ENCODE measurements at places on chromosomes 1 and 21.

DNA sequence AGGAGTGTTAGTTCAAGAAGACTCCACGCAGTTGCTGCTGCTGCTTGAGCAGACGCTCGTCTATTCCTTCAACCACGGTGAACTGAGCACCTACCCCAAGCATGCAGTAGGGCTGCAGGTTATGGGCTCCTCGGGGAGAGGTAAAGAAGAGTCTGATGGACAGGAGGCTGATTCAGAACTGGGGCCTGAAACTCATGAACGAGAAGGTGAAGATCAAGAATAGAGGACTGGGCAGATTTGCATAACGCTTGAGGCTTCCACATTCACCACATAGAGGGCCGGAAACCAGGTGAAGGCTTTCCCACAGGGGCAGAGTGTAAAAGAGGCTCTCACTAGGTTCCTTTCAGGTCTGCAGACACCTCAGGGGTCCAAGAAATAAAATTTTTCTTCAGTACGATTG, 9.1 kb downstream of the ABCA4 start:
- no peak for DNase-seq

DNA sequence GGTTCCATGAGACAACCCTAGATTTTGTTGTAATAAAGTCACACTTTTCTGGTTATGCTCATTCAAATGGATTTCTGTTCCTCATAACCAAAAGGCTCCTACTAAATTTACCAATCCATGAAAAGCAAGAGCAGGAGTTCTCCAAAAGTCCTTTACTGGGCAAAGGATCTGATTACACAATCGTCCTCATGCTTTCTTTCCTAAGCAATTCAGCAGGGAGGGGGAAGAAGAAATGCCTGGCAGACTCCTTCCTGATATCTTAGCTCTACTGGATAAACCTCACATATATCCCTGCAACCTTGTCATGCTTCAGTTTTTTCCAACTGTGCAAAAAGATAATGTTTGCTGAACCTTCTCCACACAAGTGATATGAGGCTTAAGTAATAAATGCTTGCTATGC, 67.6 kb upstream of the GUCA2B start:
- no peak for DNase-seq

DNA sequence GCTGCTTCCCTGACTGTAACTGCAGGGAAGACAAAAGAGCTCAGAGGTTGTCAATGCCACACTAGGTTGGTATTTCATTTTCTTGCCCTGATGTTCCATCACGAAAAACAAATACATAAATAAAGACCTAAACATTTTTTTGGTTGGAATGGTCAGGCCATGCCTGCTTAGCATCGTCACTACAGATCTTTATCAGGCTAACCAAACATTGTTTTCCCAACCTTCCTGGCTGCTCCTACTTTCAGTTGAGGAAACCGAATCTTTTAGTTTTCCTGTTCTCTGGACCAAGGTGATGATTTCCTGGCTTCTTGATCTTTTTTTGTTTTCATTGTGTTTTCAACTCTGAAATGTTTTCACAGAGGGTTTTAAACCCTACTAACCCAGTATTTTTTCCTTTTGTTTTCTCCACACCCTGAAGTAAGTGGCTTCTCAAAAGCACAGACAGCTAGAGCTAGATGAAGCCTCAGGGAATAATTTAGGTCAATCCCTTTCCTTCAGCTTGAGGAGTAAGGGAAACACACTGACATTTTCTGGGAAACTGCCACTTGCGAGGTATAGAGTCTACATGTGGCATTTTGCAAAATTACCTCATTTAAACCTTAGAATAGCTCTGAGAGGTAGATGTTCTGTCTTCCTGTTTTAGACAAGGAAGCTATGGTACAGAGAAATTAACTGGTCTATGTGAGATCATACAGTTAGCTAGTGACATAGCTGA, 67.2 kb upstream of the CNN3 start:
- DNase-seq = no peak

DNA sequence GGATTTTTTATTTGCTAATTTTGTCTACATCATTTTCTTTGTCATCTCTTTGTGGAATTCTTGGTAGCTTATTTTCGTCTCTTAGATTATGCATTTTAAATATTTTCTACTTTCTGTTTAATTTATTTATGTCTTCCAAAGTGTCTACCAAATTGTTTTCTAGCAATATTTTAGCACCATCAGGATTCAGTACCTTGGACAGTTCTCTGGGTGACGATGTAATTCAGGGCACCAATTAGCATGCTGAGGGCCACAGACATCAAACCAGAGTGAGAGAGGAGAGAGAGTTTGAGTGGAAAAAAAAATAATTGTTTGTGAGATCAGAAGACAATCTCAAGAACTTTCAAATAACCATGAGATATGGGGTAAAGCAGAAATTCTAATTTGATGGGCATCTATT, 169.8 kb upstream of the CXADR start:
- no peak for DNase-seq

GRCh38 chr1:42419126-42419821, 36.5 kb downstream of the ZMYND12 start:
- DNase-seq = no peak

DNA sequence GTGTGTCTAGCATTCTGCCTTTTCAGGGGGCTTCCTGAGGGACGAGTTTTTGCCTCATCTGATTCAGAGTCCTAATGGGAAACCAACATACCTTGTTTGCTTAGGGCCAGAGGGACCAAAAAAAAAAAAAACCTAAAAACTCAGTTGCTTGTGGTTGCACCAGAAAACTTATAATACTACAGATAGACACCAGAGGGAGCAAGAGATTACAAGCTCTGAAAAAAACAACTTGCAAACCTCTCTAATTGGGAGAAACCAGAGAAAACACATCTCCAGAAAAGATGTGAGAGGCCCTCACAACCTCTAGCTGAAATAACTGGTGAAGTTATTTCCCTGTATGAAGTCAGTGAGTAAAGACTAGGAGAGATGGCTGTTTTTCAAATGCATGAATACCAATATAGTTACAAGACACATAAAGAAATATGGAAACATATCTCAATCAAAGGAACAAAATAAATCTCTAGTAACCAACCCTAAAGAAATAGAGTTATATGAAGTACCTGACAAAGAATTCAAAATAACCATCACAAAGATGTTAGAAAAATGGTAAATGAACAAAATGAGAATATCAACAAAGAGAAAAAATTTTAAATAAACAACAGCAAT, 233.7 kb upstream of the NFIA start:
- DNase-seq = no peak

DNA sequence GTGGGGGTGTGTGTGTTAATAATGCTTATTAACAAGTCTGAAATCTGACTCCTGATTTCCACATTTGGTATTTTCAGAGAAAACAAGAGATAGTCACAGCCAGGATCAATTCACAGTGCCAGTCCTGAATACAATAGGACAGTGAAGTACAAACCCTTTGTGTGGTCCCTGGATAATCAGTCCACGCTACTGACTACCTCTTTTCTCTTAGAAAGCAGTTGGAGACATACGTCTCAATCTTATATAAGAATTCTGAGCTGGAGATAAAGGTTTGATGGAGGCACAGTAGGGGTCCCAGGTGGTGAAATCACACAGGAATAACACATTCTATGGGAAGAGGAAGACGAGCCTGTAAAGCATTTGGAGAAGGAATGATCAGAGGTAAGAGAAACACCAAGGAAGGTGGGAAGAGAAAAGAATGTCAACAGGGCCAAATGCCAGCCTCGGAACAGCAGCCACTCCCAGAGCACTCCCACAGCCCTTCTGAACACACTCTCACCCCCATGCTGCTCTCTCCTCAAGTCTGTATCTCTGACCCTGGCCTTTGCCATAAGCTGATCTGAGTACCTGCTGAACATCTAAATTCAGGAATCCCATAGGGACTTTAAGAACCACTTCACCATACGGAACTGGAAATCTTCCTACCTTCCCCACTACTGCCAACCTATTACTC, 48.6 kb downstream of the TRAF5 start:
- no peak for DNase-seq

DNA sequence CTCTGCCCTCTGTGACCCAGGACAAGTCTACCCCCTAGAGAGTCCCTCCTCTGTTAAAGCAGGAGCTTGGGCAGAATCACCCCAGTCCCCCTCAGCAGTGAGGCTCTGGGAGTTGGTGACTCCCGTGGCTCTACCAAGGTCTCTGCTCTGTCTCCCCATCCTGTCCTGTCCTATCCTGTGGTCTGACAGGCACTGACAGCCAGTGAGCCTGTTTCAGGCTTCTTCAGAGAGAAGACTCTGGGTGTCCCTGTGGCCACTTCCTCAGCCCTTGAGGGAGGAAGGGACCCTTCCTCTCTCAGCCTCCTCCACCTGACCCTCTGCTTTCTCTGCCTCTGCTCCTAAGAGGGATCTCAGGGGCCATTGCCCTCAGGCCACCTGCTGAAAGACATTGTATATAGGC, 148.7 kb downstream of the FCRL5 start:
- no peak for DNase-seq

- peak; percentile 91 for DNase-seq
Measured at GRCh38 chr1:161389691-161390558, 22.2 kb upstream of the CFAP126 start.

- DNase-seq = no peak
Measured at GRCh38 chr1:66317248-66317515, 216.8 kb upstream of the SGIP1 start.

DNA sequence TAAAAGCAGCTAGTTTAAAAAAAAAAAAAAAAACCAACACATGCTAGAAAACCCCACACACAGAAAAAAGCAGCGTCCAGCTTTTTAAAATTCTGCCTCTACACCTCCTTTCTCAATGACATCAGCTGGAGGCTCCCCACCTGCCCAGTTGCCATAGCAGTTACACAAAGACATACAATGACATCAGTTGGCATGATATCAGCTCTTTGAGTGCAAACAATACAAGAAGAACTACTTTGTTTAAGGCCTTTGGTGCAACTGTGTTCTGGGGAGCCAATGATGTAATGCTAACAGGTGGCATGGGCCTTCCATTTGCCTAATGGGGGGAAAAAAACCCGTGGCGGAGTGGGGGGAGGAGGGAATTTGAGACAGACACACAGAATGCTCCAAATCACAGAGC, 32.9 kb downstream of the DUSP10 start:
- DNase-seq = no peak

DNA sequence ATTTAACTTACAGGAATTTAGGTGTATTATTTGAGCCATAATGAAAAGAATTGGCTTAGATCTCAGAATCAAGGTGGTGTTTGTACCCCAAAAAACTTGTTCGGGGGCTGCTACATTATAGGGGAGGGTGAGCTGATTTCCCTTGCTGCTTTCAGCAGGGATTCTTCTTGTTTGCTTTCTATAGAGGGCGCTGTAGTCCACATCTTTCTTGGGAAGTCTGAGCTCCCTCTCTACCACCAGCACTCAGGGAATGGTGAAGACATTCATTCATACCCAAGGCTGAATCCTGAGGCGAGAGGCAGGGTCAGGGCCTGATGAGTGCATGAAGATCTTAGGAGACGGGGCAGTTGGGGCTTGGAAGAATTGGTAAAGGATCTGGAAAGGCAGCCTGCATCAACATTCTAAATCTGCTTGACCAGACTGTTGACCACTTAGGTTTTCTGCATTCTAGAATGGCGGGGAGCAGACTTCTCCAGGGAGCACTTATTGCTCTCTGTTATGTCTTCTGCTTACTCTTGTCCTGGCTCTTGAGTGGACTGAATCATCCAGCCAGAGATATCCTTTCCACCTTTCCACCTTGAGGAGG, 18.9 kb downstream of the SPATA46 start:
- DNase-seq = no peak

GRCh38 chr1:201103666-201104065, 8.6 kb downstream of the CACNA1S start:
- DNase-seq = no peak

DNA sequence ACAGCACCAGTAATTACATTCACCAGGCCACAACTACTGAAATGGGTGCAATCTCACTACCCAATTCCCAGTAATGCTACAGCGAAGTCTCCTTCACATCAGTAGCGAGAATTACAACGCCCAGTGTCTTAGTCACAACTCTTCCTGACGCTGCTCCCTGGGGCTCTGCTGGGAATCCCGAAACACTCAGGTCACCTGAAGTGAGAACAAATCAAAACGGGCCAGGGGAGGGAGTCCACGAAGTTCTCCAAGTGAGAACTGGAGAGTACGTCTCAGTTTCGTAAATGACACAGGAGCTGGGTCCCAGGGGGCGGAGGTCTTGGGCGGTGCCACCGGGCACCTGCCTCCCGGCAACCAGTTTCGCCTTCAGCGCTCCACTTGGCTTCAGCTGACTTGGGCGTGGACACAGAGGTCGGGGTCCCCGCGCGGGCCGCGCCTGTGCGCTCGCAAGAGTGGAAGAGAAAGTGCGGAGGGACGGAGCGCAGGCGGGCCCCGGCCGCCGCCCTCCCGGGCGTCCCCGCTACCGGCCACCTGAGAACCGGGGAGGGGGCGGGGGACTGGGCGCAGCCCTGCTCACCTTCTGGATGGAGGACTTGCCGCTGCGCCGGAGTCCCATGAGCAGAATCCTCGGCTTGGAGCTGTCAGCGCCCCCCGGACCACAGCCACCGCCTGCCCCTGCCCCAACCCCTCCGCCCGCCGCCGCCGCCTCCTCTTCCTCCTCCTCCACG, 575 bp downstream of the RRAGC start:
- DNase-seq = peak; percentile 40

GRCh38 chr1:27235827-27236226, 1.4 kb downstream of the WDTC1 start:
- no peak for DNase-seq

DNA sequence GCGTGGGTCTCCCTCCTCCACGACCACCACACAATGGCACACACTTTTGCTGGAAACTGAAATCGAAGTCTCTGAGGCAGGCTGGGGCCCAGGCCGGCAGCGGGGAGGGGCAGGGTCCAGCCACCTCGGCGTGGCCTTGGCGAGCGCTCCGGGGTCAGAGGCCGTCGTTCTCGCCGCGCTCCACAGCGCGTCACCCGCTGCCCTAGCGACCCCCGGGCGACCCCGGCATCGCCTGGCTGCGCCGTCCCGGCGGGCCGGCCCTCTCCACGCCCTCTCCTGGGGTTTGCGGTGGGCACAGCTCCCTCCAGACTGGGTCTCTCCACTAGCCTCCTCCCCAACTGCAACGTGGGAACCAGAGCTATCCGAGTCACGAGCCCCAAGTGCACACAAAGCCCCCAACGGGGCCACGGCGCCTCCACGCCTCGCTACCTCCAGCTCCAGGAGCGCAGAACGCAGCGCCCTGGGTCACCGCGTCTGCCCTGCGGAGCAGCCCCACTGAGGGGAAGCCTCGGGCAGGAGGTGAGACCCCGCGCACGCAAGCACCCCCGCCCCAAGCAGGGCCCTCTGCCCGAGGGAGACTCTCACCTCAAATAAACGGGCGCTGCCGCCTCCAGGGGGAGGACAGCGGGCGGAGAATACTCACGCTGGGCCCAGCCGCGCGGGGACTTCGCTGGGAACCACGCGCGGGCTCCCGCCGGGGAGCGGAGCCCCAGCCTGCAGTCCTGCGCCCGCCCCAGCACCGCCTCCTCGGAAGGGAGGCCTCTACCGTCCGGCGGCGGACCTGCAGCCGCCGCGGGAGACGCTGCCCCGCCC, 134.0 kb upstream of the BARHL2 start:
- DNase-seq = peak; percentile 17

DNA sequence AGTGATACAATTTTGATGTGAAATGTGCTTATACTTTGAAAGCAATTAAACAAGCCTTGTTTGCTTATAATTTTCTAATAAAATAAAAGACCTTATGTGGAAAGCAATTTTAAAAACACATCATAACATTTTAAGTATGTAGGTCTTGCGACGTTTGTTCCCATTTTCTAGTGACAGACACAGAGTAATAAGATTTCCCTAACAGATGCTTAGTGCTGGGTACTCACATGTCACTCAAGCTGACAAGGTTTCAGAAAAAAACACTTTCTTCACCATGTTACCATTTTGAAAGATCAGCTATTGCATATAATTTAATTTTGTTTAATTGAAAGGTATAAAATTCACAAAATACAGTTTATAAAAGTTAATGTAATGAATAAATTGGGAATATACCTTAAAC, 14.1 kb upstream of the ZRANB2 start:
- DNase-seq = no peak

- DNase-seq = no peak
Measured at GRCh38 chr21:21818898-21819297, 820.7 kb downstream of the NCAM2 start.
